ENCODE measurements at places on chromosomes 2 and 18.

GRCh38 chr2:32496662-32497061, 131.2 kb upstream of the TTC27 start:
- DNase-seq, result peak; percentile 97

DNA sequence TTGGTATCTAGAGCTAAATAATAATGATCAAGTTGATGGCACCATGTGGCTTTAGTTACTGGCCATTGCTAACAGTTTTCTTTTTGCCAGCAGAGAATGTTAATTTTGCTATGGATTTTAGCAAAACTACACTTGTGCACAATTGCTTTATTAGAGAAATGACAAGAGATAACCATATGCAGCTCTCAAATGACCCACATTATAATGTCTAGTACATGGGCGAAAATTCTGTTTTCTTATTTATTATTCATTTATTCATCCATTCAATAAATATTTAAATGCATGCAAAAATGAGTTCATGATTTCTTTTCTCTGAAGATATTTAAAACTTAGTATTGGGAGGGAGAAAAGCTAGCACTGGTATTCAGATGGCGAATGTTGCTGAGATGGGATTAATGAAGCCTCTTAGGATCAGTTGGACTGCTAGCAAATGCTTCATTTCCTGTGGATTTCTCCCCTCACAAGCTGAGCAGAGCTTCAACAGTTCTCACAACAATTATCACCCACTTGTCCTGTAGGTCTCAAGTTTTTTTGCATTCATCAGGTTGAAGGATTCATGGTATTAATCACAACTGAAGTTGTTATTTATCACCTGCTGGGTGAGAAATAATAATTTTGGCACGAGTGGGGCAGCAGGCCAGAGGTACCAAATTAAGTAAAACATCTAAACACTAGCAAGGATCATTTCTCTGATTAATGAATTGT, 95.2 kb downstream of the MTX2 start:
- DNase-seq, result no peak

DNA sequence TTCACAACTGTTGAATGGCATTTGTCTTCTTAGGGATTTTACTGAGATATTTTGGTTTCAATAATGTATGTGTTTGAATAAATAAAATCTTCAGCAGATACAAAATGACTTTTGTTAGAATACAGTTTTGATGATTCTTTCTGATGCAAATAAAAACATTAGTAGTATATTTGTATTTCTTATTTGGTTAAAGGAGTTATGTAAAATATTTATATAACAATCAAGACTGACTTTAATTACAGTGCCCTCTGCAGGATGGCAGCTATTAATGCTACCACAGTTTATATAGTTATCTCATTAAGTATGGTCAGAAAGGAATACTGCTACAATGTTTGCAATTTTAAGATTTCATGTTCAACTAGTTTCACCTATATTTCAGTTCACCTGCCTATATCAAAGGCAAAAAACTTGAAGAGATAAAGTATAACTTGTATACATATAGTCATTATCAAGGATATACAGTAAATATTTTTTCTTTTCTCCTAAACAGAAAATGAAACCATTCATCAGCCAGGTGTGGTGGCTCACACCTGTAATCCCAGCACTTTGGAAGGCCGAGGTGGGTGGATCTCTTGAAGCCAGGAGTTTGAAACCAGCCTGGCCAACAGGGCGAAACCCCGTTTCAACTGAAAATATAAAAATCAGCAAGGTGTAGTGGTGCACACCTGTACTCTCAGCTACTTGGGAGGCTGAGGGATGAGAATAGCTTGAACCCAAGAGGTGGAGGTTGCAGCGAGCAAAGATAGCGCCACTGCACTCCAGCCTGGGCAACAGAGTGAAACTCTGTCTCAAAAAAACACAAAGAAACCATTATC, 19.8 kb downstream of the ARL5A start:
- DNase-seq, result no peak

GRCh38 chr2:126908721-126909177, 10.1 kb downstream of the TEX51 start:
- DNase-seq, result no peak

DNA sequence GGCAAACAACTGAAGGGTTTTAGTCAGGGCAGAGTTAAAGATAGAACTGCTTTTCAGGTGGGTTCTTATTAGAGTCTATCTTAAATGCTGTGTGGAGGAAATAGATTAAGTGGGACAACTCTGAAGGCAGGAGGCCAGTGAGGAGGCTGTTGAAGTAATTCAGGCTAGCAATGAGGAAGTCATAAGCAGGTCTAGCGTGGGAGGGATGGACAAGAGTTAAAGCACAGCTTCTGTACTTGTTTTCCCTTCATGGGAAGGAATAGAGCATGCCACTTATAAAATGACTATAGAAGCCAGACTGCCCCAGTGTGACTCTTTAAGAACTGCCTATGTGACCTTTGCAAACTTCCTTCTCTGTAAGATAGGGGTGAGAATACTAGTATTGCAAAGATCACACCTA, 202.0 kb upstream of the LRRTM1 start:
- no peak for DNase-seq

DNA sequence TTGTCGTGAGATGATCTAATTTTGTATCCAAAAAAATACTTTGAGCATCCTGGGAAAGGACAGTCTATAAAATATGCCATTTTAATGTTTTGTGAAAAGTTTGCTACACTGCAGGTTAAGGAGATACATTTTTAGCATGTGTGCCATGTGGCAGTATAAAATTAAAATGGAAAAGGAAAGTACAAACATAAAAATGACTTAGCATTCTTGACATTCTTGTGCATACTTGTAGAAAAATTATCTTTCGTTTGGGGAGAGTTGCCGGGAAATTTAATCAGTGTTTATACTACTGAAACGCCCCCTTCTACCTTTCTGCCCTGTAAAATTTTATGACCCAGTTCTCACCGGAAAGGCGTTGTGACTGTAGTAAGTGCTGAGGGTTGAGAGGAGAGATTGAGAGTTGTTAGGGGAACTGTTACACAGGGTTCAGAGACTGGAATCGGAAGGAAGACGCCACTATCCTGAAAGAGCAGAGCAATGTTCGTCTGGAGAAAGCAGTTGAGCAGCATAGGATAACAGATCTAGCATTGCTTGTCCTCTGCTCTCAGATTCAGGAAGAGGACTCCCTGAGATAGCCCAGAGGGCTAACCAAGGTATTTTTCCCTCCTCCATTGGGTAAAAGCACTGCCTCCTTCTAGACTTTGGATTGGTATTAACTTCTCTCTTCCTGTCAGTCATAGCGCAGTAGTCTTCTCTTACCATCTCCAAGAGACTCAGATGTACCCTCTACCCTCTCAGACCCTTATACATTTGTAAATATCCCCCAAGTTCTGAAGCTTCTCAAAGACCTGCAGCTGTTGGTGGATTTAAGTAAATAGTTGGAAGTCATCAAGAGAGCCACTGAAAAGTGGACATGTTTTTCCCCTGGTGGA, 2.7 kb downstream of the CDH20 start:
- no peak for DNase-seq

GRCh38 chr2:64112016-64112415, 32.2 kb downstream of the PELI1 start:
- DNase-seq, result no peak

- no peak for DNase-seq
These were observed 136.3 kb upstream of the SLC39A10 start for GRCh38 chr2:195520671-195521155.

DNA sequence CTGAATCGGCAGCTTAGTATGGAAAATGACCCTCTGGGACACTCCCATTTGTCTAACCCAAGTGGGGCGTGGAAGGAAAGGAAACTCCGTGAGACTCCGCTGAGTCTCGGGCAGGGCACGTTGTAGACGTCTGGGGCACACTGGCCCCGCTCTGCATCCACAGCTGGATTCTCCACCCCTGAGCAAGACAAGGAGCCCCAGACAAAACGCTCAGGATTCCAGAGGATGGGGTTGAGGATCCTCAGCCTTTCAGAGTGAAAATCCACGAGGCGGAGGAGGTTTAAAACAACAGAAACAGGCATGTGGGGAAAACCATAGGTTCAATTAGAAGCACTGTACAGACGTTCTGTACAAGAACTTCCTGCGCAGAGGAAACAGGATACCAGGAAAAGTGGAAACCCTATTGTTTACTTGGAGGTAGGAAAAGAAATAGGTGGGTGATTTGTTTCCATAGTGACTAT, 124.9 kb upstream of the ZNF236 start:
- DNase-seq, result no peak

DNA sequence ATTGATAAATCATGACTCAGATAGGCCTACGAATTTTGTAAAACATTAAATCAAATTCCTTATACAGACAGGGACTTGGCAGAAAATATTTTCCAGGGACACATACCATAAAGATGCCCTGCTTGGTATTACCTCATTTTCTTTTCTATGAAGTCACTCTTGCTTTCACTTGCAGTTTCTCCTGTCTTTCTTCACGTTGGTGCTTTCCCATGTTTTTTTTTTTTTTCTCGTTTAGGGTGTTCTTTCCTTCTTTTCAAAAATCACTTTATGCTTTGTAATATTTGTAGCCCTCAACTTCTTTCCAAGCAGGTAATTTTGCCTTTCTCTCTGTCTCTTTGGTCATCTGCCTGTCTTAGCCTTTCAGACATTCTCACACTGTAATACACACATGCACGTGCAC, 40.7 kb downstream of the CDC42EP3 start:
- DNase-seq, result no peak

DNA sequence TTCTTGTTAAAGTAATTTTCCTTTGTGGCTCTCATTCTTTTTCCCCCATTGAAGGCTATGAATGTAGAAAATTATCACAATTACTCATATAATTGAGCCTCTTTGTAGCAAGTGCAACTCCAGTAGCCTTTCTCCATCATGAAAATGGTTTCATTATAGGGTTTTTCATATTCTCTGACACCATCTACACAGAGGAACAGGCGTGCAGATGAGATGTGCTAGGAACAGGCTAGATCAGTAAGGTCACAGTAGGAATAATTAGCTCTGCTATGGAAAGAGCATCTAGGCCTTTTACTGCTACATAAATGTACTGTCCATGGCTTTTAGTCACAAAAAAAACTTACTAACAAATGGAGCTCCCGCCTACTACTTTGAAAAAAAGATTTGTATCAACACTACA, 12.6 kb upstream of the DLX1 start:
- no peak for DNase-seq

- DNase-seq, result no peak
These were observed 48.5 kb downstream of the ARL6IP6 start for GRCh38 chr2:152766928-152767327.

- DNase-seq, result no peak
These were observed 49.6 kb upstream of the PTH2R start for GRCh38 chr2:208356846-208357574.

GRCh38 chr2:194562329-194562728, 1094.7 kb upstream of the SLC39A10 start:
- DNase-seq, result no peak

- no peak for DNase-seq
These were observed 41.2 kb downstream of the KYNU start for GRCh38 chr2:142918624-142919023.

GRCh38 chr18:59681521-59682004, 15.7 kb downstream of the CCBE1 start:
- DNase-seq, result no peak
